ENCODE measurements at places on chromosomes 3 and 15. TPM values are rescaled to one million over a fixed set of nuclear protein-coding genes. Genes with fewer than 3 reads are reported as not detected.

Gene HRG
- total RNA-seq: not detected

Gene GOLGA8T
- total RNA-seq: under 0.01 TPM

Gene CFAP100
- total RNA-seq: not detected

Gene SLC24A5
- total RNA-seq: not detected

Gene CNTN4
- not detected for total RNA-seq

Gene GOLGA8R
- 0.26 TPM for total RNA-seq

Gene FES
- 52.5 TPM for total RNA-seq

Gene APH1B
- total RNA-seq: 18.9 TPM

Gene SNX33
- total RNA-seq: 17.2 TPM

Gene CHRM5
- 0.13 TPM for total RNA-seq

Gene REC114
- total RNA-seq: not detected

Gene LRRC49
- total RNA-seq: 3.3 TPM

Gene TM6SF1
- total RNA-seq: 34.4 TPM

Gene TARS3
- 7.3 TPM for total RNA-seq

Gene SGO1
- 1.8 TPM for total RNA-seq

Gene ZNF385D
- total RNA-seq: 4.2 TPM

Gene COLQ
- total RNA-seq: 1.9 TPM

Gene P2RY12
- not detected for total RNA-seq

Gene HMCES
- 25.4 TPM for total RNA-seq

Gene TRPC1
- 5.2 TPM for total RNA-seq

Gene CCR9
- total RNA-seq: not detected

Gene A4GNT
- total RNA-seq: not detected

Gene CCNB2
- total RNA-seq: 9.5 TPM

Gene TJP1
- 91.8 TPM for total RNA-seq

Gene CAPN3
- 0.13 TPM for total RNA-seq

Gene OSTN
- not detected for total RNA-seq

Gene CMSS1
- total RNA-seq: 7.7 TPM

Gene MRAS
- 11.4 TPM for total RNA-seq

Gene CD200R1
- total RNA-seq: not detected

Gene GP9
- total RNA-seq: not detected

Gene ARHGAP31
- total RNA-seq: 26.9 TPM
